ENCODE measurements at places on chromosomes 6 and 20.

DNA sequence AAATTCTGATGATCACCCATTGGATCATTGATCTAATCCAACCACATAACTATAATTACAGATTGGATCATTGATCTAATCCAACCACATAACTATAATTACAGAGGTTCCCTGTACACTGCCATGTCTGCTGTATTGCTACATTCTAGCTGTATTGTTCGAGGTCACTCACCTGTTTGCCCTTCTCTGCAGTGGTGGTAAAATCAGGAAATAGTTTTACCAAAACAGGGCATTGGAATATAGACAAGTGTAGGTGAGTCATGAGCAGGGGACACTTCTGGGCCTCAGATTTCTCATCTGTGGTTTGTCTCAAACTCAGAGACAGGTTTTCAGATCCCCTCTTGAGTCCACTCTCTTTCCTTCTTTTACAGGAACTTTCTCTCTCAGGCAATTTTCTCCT, 9.0 kb upstream of the AFDN start:
- DNase-seq: no peak

GRCh38 chr6:3366596-3367413, 90.0 kb downstream of the SLC22A23 start:
- DNase-seq: no peak

DNA sequence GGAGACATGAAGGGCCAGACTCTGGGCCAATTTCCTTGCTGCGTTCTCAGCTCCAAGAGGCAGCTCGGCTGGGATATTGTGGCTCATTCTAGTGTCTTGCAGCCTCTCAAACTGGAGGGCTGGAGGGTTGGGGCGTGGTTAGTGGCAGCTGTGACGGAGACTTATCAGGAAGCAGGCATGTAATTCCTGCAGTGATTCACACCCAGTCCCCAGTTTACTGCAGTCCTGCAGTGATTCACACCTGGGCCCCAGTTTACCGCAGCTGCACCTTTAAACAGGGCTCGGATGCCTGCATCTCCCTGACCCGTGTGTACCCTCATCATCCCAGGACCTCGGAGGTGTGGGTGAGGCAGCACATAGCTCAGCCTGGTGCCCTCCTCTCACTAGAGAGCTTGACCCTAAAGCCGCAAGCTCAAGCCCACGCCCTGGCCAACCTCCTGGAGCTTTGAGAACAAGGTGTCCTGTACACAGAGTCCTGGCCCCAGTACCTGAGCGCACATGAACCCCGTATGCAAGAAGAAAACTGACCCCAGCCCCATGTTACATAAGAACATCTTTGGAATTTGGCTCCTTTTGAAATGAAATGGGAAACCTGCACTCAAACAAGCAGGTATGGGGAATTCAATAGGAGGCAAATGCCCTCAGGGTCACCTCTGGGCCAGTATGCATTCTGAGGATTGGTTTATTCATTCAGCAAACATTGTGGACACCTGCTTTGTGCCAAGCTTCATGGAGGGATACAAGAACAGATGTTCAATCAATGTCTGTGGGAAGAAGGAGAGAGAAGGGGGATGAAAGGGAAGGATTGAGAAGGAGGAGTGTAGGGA, 55.3 kb upstream of the FAM83D start:
- no peak for DNase-seq

DNA sequence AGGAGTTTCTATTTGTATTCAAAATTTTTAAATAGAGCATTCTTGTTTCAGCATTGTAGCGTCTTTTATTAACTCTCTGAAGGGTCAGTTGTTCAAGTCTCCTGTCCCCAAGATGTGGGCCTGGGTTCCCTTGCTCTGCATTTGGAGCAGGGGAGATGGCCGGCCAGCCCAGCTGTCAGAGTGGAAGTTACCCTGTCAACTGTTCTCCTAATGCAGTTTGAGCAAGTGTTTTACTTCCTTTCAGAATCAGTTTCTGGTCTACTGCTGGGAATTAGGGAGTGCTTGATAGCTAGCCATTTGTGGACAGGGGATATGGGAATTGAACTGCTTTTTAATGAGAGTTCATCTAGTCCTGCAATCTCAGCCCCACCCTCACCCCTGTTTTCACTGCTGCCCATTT, 116.6 kb downstream of the QKI start:
- no peak for DNase-seq

DNA sequence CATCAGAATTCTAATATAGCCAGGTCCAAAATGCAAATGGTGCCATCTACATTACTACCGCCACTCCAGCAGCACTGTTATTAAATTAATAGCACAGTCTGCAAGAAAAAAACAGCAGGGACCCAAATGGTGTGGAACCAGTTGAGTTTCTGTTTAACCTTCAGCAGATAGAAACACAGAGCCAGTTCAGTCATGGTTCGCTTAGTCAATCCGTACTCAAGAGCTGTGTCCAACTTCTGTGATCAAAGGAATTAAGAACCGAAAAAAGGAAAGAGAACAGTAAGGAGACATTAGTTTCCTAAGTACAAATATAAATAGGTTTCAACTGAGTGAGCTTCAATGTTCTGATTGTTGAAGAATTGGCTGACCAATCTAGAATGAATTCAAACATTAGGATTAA, 107.7 kb downstream of the TRDN start:
- DNase-seq: no peak

GRCh38 chr20:12354725-12355124, 437.0 kb downstream of the BTBD3 start:
- DNase-seq: no peak

GRCh38 chr20:62146019-62146755, 2.6 kb downstream of the SS18L1 start:
- no peak for DNase-seq

DNA sequence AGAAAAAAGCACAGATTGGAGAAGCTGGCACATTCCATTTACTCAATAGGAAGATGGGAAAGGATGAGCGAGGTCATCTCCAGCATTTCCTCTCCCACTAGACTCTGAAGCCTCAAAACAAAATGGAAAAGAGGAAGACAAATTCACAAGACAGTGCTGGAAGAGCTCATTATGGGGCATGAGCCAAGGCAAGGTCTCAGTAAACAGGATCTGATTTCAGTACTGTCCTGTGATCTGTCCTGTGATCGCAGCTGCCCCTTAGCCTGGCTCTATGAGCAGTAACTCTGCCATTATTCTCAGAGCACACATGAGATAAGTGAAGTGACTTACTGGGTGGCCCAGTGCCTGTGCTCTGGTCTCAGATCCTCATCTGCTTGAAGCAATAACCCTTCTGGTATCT, 68.1 kb upstream of the SLC4A11 start:
- no peak for DNase-seq

DNA sequence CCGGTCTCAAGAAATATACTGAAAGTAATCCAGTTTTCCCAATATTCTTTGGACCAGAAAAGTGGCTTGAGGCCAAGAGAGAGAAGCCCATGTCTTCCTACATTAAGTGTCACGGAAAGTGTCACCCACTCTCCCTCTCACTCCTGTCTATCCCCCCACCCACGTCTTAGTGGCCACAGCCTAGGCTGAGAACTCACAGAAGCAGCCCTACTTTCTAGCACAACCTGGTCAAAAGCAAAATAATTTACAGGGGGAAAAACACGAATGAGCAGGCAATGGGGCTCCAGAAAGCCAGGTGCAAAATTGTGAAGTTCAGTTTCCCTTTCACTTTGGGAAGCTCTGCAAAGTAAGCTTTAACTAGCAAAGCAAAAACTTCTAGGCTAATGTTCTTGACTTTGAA, 118.0 kb downstream of the OPRM1 start:
- DNase-seq: no peak

GRCh38 chr6:145842693-145843546, 28.3 kb upstream of the FBXO30 start:
- DNase-seq: no peak

DNA sequence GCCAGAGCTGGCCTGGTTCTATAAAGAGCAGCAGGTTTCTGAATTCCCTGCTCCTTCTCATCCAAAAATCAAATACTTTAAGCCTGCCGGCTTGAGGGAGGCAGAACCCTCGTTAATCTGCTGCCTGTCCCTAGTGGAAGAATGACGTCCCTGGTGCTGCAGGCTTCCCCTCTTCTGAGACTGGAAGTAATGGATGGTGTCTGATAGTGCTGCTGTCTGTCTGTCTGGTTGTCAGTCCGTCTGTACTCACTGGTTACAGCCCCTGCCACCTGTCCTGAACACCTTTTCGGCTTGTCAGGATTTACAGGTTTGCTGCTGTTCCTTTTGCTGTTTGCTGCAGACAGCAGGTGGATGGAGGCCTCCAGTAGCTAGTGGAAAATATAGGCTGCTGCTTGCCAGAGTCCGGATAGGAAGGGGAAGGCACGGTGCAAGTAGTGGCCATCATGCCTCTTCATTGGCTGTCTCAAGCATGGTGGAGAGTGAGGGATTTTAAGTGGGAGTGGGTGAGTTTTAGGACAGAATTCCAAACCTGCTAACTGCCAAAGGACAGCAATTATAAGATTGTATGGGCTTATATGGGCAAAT, 2.5 kb downstream of the RIMS1 start:
- no peak for DNase-seq

DNA sequence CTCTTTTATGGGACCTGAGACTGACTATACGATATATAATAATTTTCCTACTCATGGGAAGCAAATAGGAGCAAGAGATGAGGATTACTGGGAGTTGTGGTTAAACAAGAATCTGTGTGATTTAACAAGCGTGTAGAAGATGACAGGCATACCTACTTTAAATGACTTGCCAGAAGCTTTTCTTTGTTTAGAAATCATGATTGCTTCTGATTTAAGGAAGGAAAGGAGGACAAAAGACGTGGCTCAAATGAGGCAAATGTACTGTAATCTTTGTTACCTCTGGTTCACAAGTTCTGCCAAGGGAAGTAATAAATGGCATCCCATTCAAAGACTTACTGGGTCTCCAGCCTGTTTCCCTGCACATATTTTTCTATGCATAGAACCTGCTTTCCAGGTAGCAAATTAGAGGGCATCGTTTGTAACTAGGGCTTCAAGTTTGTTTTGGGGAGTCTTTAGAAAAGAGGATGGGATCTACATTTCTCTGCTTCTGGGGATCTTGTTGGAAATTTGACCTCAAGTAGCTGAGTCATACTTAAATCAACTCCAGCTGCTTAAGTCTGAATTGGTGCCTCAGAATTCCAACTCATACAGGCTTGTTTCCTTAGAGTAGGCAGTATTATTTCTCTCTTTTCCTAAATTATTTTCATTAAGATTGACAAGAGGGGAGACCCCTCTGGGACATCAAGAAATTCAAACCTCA, 2.9 kb upstream of the TRMT11 start:
- DNase-seq: no peak

- DNase-seq: no peak
Observed at GRCh38 chr20:43579861-43580793, 10.6 kb upstream of the IFT52 start.

GRCh38 chr6:149140137-149140909, 177.2 kb upstream of the TAB2 start:
- DNase-seq: no peak

GRCh38 chr6:147077251-147077650, 127.0 kb upstream of the STXBP5 start:
- DNase-seq: no peak

- DNase-seq: peak; percentile 31
Observed at GRCh38 chr6:98845211-98846020, 11.0 kb downstream of the POU3F2 start.

- no peak for DNase-seq
Observed at GRCh38 chr20:43009532-43009931, 180.2 kb downstream of the PTPRT start.

GRCh38 chr6:29845405-29846006, 17.9 kb downstream of the HLA-G start:
- no peak for DNase-seq

GRCh38 chr20:14383335-14383734, 45.9 kb upstream of the FLRT3 start:
- no peak for DNase-seq

- no peak for DNase-seq
Observed at GRCh38 chr6:168243812-168244376, 75.7 kb downstream of the DACT2 start.

DNA sequence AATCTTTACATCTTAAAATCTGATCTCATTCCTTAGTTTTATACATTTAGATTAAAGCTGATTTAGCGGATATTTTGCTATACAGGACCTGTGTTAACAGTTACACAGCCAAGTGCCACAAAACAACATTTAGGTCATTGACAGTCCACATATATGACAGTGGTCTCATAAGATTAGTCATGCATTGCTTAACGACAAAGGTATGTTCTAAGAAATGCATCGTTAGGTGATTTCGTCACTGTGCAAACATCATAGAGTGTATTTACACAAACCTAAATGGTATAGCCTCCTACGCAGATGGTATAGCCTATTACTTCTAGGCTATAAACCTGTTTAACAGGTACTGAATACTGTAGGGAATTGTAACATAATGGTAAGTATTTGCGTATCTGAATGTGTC, 21.6 kb downstream of the ADGRG6 start:
- no peak for DNase-seq

GRCh38 chr6:104423691-104424090, 436.0 kb downstream of the HACE1 start:
- DNase-seq: no peak

DNA sequence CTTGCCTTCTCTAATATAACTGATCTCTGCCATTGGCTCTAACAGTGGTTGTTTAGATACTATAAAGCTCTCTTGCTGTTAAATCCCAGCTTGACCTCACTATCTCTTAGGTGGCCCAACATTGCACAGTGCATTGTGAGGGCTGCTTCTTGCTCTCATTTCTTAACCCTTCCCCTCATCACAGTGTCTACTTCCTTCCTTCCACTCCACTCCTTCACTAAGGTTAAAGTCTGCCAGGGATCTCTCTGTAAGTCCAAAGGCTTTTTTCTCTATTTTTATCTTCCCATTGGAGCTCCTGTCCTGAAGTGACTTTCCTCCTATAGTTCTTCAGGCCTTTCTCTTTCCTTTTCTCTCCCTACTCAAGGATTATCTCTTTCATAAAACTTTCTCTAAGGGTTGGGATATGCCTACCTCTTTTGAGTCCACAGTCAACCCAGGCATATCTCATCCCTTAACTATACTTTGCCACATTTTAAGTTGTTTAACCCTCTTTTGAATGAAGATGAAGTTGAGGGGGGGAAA, 4.0 kb upstream of the TBC1D22B start:
- no peak for DNase-seq

DNA sequence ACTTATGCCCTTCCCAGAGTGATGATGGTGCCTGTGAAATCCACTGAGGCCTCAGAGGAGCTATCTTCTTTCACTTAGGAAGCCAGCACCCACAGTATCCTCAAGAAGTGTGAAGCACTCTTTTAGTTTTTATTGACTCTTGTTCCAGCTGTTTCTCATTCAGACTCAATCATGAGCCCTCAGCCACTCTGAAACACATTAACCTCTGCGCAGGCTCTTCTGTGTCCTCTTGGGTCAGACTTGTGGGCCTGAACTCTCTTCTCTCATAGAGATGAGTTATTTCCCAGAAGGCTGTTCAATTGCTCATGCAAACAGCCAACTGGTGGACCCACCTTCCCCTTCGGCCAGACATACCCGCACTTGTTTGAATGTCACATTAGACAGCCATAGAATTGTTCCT, 27.8 kb upstream of the PREP start:
- no peak for DNase-seq

- DNase-seq: no peak
Observed at GRCh38 chr6:85983032-85983659, 340.5 kb upstream of the SYNCRIP start.

Measured in activated CD4-positive, CD25-positive, alpha-beta regulatory T cell treated with anti-CD3 and anti-CD28 coated beads, Interleukin-2, amount 50 U/mL, for 16 hours (primary cell).